ENCODE measurements at places on chromosomes 5 and 9.

- DNase-seq: no peak
Observed at GRCh38 chr9:209143-209758, 5.4 kb upstream of the DOCK8 start.

DNA sequence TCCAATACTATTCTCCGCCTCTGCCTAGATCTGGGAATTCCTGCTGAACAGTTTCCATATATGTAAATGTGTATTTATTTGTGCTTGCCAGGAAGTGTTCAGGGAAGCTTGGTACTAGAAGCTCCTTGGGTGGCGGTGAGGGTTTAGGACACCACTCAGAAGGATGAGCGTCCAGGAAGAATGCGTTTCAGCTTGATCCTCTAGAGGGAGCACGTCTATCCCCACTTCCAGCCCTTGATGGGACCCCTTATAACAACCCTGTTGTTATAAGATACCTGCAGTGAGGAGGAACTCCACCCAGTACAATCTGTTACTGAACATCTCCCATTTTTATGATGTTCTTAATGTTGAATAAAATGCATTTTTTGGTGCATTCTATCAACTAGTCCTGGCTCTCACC, 88.9 kb downstream of the CYFIP2 start:
- DNase-seq: no peak

- no peak for DNase-seq
Observed at GRCh38 chr9:130287736-130288135, 22.2 kb downstream of the HMCN2 start.

GRCh38 chr5:164748861-164749260, 1243.4 kb downstream of the MAT2B start:
- DNase-seq: no peak

- no peak for DNase-seq
Observed at GRCh38 chr5:138610918-138611677, 35.9 kb upstream of the HSPA9 start.

- peak; percentile 72 for DNase-seq
Observed at GRCh38 chr5:55994495-55994997, at the start of gene IL6ST. IL6ST (minus strand) TSS chr5:55994963; CDS start chr5:55976278, 18,685 bp downstream.

GRCh38 chr5:117793963-117794362, 1194.4 kb downstream of the DTWD2 start:
- no peak for DNase-seq

DNA sequence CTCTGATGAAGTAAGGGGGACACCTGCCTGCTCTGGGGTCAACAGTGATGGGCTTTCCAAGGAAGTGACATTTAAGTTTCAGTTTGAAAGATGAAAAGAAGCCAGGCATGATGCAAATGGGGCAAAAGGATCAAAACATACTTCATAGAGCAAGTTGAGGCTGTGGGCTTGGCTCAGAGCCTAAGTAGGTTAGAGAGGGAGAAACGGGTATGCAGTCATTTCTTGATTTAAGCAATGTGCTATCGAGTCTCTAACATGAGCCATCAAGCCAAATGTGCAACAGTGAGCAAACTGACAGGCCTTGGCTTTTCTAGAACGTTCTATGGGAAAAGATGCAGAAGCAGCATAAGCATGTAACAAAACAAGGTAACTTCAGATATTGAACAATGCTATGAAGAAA, 80.6 kb downstream of the ADRB2 start:
- no peak for DNase-seq

DNA sequence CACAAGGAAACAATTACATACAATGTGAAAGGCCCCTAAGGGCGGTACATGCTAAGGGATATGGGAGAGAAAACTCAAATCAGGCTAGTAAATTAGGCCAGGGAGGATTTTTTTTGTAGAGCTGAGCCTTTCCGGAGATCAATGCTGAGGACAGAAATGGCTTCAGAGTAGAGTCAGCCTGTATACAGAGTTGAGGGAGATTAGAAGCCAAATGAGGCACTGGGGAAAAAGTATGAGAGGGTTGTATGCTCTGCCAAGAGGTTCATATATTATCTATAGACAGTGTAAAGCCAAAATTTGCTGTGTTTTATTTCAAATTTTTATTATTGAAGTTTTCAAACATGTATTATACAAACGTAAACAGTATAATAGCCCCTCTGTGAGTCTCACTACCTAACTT, 103.1 kb downstream of the BNC2 start:
- DNase-seq: no peak

- DNase-seq: no peak
Observed at GRCh38 chr5:37211661-37212060, 37.5 kb downstream of the CPLANE1 start.

DNA sequence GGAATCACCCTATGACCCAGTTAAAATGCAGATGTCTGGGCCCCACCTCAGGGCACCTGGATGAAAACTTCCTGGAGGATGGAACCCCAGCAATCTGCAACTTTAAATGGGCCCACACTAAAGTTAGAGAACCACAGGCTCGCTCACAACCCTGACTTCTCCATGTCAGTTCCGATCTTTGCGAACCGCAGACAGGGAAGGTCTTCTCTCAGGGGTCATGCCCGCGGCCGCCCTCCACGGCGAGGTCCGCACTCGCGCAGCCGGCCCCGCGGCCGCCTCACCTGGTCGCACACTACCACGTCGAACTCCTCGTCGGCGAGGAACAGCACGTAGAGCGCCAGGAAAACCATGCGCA, 499 bp downstream of the ALG2 start:
- DNase-seq: no peak

- no peak for DNase-seq
Observed at GRCh38 chr9:128148509-128149000, 698 bp upstream of the LCN2 start.

GRCh38 chr5:139696894-139697658, 48.9 kb downstream of the CXXC5 start:
- DNase-seq: no peak

DNA sequence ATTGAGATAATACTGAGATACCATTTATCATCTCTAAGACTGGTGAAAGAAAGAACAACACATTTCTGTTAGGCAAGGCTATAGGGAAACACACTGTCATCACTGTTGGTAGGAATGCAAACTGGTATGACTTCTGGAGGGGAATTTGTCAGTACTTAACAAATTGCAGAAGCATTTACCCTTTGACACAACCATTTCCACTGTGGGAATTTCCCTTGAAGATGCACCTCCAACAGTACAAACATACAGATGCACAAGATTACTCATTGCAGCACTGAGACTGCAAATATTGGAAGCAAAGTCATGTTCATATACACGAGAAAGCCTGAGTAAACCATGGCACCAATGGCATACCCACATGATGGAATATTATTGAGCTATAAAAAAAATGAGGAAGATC, 17.6 kb downstream of the GM2A start:
- peak; percentile 66 for DNase-seq

DNA sequence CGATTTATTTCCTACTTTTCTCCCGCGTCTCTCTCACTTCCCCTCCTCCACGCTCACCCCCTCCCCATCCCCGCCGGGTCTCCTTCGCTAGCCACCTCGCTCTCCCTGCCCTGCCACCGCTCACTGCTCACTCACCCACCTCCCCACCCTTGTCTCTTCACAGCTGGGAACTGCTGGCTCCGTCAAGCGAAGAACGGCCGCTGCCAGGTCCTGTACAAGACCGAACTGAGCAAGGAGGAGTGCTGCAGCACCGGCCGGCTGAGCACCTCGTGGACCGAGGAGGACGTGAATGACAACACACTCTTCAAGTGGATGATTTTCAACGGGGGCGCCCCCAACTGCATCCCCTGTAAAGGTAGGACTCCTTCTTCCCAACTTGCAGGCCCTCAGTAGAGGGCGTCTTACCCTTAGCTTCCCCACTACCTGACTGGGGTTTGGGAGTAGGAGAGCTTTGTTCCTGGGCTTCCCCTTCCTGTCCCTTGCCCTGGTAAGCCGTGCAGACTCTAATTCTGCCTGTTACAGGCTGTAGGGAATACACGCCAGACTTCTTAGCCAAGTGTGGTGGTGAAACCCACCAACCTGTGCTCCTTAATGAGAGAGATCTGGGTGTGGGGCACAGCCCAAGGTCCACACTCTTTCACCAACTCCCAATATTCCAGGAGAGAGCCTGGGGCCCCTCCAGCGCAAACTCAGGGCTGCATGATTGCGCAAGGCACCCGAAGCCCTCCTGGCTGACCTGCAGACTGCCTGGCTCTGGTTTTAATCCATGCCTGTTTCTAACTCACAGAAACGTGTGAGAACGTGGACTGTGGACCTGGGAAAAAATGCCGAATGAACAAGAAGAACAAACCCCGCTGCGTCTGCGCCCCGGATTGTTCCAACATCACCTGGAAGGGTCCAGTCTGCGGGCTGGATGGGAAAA, 2.5 kb downstream of the FST start:
- DNase-seq: no peak

GRCh38 chr5:151454166-151454565, 6.8 kb downstream of the SLC36A1 start:
- DNase-seq: no peak

DNA sequence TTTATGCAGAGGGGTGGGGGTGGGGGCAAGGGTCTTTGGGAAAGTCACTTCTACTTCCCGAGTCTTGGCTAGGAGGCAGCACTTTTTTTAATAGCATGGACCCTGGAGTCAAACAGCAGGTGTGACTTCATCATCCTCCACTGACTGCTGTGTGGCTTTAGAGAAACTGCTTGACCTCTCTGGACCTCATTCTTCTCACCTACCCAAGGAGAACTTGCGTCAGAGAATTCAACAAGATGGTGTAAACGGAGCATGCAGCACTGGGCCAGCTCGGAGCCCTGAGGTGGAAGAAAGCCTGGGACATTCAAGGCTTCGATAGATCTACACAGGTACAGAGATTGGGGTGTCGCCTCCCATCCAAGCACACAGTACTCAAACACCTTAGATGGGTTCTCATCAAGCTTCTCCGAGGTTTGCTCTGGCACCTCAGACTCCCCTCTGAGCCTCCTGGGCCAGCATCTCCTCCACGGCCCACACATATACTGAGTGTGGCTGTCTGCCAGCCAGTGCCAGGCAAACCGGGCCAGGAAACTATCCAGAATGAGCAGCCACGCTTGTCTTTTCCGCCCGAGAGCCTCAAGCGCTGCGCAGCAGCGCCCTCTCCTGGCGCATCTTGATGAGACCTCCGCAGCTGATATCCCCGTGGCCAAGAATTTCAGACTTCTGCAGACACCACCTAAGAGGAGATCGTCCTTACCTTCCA, 4.6 kb upstream of the SLC25A48 start:
- no peak for DNase-seq

GRCh38 chr9:120850315-120850714, 7.6 kb upstream of the PSMD5 start:
- DNase-seq: no peak

GRCh38 chr5:140563596-140563995, 802 bp downstream of the APBB3 start:
- DNase-seq: no peak

GRCh38 chr5:10662661-10663488, 98.2 kb downstream of the DAP start:
- DNase-seq: no peak

DNA sequence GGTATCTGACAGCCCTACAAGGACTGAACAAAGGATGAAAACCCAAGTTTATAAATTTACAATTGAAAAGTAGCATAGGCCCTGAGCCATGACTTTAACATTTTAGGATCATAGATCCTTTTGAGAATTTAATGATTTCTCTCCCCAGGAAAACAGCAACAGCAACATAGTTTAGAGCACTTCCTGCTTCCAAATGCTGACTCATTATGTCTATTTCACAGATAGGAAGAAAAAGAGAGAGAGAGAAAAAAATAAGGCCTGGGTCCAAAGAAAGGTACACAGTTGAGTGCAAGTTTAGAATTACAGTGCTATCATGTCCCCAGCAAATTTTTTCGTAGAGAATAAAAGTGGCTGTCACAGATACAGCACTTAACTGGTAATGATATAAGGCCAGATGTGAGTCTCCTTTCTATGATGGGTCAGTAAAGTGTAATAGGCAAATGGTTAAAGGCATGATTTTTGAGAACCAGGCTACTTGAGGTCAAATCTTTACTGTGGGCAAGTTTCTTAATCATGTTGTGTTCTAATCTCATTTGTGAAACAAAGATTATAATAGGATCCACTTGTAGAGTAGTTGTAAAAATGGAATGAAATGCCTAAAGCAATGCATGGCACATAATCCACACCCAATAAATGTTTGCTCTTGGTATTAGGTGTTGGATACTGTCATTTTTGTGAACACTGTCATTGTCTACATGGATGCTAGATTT, 12.3 kb upstream of the PPP2R2B start:
- DNase-seq: no peak

DNA sequence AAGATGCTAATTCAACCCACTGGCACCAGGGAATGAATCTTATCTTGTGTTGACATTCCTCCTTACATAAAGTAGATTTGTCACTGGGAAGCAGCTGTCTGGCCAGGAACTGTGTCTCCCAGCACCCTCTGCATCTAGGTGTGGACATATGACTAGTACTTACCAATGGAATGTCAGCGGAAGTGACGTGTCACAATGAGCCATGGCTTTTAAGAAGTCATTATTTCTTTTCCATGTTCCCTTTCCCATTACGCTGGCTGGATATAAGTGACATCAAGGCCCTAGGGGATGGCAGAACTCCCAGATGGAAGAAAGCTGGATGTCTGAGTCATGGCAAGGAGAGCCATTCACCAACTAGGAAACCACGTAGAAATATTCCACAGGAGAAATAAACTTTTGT, 84.7 kb upstream of the MAST4 start:
- DNase-seq: no peak

DNA sequence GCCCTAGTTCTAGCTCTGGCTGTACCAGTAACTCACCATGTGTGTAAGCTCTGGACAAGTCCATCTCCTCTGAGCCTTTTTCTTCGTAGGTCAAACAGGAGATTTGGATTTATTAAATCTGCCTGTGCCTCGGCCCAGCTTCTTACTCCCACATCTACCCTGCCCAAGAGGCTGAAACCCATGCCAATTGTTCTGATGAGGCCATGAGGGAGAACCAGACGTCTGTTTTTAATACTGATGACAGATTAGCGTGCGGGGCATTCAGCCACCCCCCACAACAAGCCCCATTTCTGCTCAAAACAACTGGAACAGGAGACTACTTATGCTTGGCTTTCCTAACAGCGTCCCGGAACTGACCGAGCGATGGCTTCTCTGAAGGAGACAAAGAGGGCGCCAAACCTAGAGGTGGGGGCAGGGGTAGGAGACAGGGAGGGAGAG, 81.2 kb upstream of the TRIM32 start:
- no peak for DNase-seq

DNA sequence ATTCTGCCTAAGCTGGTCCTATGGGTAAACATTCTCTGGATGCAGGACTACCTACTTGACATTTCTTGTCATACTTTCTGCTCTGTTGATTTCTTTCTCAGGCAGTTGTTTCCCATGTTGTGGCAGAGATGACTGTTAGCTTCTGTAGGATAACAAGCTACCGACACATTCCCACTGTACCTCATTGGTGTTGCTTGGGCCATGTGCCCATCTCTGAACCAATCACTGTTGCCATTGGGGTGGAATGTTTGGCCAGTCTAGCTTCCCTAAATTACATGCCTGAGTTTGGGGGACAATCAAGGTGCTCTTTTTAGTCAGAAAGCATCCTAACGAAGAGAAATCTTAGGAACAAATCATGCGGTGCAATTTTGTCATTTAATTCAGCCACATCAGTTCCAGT, 212.0 kb downstream of the KDM4C start:
- DNase-seq: no peak
